ENCODE measurements at places on chromosomes 13 and 19.
A peak's percentile ranks its signal among the peaks of the same experiment; 100 is the strongest.

DNA sequence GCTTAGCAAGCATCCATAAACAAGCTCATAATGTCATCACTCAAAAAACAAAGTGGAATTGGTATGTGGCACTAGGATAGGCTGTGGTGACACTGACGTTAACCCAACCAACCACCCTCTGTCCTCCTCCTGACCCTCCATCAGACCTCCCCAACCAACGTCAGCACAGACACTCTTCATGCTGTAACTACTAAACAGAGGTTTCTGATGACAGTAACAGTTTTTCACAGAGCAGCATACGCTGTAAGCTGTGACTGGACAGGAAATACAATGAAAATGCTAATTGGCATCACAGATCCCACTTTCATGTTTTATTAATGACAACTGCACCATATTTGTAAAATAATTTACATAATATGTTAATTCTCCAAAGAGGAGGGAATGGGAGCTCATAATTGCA is 238.0 kb downstream of the IRS2 start:
- no peak for DNase-seq

DNA sequence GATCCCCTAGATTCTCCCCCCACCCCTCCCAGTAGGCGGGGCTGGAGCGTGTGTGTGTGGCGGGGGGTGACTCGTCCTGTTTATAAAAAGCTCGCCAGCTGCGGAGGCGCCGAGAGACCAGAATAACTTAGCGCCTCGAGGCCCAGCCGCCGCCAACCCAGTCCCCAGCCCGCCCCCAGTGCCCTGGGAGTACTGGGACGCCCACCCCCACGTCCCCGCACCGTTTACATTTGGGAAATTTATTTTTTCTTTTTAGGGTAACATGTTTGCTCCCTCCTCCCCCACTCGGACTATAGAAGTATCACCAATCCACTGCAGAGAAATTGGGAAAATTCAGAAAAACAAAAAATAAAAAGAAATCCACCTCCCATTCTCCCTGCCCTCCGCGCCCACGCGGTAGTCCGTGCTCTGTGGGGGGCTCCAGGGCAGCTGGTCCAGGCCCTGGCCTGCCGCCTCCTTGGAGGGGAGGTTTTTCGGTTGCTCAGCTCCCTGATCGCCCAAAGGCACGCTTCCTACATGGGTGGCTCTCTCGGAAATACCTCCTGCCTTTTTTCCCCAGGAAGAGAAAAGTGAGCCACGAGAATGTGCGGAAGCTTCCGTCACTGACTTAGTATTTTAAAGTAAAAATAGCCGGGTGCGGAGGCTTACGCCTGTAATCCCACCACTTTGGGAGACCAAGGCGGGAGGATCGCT is 1.5 kb upstream of the RAB3A start:
- peak; percentile 74 for DNase-seq

GRCh38 chr13:28650284-28650683 is 8.6 kb upstream of the POMP start:
- DNase-seq, result no peak

DNA sequence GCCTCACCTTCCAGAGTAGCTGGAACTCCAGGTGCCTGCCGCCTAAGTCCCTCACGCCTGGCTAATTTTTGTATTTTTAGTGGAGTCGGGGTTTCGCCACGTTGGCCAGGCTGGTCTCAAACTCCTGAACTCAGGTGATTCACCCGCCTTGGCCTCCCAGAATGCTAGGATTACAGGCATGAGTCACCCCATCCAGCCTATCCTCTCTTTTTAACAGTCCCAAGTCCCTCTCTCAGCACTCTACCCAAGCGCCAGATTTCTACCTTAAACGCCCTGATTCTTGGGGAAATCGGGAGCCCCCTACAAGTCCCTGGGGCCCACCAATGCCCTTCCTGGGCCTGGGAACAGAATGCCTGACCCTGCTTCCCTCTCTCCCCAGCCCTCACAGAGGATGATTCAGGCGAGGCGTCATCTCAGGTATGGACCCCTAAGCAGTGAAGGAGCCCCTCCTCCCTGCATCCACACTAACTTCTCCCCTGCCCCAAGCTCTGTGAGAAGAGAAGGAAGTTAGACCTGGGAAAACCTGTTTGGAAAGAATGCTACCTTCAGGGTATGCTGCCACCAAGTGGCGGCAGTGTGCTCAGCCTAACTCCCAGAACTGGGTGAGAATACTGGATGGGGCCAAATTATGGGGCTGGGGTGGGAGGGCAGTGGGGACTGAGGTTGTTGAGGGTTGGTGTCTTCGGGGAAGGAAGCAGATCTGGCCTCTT is 20.8 kb upstream of the EBI3 start:
- DNase-seq, result no peak

DNA sequence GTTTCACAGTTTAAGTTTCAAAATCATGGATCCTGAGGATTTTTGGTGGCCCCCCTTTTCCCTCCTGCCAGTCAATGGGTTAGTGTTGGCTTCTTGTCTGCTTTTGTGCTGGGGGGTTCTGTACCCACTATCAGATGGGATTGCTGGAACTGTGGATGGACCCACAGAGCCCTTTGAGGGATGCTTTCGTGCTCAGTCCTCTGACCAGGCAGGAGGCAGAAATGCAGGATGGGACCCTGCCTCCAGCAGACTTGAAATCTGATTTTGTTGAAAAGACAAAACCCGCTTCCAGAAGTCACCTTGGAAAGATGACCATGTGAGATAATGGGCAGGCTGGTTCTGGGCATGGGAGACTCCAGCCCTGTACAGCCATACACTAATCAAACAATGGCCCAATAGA is 408.9 kb downstream of the ZNF536 start:
- no peak for DNase-seq

GRCh38 chr19:6108721-6109633 is 1.3 kb downstream of the RFX2 start:
- DNase-seq, result peak; percentile 50

GRCh38 chr13:106105153-106105552 is 430.3 kb downstream of the EFNB2 start:
- no peak for DNase-seq

DNA sequence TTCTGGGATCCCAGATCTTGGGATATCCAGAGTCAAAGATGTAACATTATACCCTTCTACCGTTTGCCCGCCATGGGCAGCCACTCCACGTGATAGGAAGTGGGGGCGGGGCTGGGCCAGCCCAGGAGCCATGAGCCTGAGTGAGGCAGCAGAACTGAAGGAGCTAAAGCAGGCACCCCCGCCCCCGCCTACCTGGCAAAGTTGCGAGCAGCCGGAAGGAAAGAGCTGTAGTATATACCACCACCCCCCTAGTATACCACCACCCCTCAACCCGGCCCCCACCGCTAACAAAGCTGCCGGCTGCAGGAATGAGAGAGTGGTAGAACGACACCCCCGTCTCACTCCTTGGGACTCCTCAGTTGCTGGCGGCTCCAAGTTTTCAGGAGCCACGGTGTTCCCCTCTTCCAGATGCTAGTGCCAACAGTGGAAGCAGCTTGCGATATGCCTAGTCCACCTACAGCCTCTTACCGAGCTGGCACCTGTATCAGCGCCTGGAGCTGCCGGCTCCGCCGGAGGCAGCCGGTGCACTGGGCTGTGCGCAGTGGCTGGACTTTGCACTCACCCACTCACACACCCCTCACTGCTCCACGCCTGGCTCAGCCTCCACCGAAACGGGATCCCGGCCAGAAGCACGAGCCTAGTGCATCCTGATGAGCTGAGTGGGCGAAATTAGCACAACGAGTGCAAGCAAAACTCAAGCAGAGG is 230.7 kb upstream of the PRR20A start:
- DNase-seq, result no peak

DNA sequence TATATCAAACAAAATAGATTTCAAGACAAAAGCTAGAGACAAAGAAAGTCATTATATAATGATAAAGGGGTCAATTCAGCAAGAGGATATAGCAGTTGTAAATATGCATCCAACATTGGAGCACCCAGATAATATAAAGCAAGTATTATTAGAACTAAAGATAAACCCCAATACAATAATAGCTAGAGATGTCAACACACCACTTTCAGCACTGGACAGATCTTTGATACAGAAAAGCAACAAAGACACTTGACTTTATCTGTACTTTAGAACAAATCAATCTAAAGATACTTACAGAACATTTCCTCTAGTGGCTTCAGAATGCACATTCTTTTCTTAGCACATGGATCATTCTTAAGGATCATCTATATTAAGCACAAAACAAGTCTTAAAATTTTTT is 59.1 kb upstream of the TEX29 start:
- DNase-seq, result no peak

- no peak for DNase-seq
Measured at GRCh38 chr13:106637519-106637918, 69.6 kb upstream of the ARGLU1 start.

DNA sequence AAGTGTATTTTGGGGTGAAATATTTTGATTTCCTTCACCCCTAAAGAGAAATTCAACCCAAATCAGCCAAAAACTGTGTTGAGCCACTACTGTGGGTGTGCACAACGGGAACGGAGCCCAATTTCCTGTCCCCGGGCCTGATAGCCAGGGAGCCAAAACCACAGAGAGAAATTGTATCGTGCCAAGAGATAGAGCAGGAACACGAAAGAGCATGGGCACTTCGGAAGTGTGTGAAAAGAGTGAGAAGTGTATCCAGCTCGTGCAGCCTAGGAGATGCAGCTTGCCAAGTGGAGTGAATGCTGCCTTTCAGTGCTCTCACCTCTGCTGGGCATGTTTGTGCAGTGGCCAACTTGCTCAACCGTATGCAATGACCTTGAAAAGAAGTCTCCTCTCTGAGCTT is 19.4 kb upstream of the PLEKHF1 start:
- no peak for DNase-seq

- DNase-seq, result no peak
Measured at GRCh38 chr13:28658539-28658795, 463 bp upstream of the POMP start.

- no peak for DNase-seq
Measured at GRCh38 chr13:37576601-37577000, 22.0 kb downstream of the POSTN start.

DNA sequence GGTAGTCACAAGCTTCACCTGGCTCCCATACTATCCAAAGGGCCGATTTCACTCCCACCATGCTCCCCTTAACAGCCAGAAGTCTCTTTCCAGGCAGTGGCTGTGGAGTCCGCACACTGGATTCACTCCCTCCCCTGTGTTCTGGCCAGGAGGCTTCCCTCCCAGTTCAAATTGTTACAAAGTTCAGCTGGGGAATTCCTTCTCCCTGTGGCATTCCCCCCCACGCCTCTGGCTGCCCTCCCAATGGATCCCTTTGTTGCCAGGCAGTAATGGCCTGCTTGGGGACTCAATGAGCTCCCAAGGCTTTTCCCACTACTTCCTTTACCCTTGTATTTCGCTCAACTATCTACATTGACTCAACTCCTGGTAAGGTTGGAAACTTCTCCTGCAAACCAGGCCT is 1921.4 kb upstream of the PCDH20 start:
- no peak for DNase-seq

DNA sequence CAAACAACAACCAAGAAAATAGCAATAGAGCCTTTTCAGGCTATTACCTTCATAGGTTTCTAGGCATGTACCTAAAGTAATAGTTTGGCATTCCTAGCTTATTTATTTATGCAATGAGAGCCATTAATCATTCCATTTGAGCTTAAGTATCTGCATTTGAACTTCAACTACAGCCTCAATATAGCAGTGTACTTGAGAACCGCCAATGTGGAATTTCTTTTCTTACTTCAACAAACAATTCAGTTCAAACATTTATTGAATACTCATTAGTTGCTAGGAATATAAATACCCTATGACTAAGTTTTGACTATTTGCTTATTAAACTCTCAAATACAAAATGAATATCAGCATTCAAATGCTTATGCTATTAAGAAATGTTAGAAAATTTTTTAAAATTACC is 38.0 kb upstream of the FREM2 start:
- no peak for DNase-seq

DNA sequence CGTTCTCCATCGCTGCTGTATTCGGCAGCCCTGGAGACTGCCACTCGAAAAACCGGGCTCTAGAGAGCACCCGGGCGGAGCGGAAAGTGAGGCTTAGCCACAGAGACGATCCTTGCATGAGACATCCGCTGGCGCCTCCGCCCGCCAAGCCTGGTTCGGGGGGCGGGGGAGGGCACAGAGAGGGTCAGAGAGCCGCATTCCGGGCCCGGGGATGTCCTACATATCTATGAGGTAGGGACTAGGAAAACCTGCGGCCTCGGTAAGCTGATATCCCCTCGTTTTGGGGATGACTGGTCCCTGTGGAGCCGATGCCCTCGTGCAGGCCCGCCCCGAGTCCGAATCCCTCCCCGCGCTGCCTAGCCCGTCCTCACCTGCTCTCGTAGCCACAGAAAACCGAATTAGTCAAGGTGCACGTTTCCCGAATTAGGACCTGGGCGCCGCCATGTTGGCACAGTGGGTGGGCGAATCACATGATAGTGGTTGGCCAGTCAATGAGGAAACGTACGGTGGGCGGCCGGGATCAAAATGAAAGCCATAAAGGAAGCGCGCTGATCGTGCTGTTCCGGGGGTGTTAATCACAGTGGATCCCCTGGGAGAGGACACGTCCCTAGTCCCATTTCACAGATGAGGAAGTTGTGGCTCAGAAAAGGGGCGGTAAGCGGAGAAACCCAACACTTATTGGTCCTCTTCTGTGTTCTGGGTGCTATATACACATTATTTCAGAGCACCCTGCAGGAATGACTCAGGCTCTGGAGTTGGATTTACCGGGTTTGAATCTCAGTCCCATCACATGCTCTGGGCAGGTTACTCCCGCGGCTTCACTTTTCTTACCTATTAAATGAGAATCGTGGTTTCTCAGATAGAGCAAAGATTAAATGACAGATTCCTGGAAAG is at the start of gene TRMT1:
Gene TRMT1, minus strand, starts transcription at position 459 of the 894 bp plus-strand sequence. Its CDS starts 341 bp downstream, at position 118.
- peak; percentile 95 for DNase-seq

DNA sequence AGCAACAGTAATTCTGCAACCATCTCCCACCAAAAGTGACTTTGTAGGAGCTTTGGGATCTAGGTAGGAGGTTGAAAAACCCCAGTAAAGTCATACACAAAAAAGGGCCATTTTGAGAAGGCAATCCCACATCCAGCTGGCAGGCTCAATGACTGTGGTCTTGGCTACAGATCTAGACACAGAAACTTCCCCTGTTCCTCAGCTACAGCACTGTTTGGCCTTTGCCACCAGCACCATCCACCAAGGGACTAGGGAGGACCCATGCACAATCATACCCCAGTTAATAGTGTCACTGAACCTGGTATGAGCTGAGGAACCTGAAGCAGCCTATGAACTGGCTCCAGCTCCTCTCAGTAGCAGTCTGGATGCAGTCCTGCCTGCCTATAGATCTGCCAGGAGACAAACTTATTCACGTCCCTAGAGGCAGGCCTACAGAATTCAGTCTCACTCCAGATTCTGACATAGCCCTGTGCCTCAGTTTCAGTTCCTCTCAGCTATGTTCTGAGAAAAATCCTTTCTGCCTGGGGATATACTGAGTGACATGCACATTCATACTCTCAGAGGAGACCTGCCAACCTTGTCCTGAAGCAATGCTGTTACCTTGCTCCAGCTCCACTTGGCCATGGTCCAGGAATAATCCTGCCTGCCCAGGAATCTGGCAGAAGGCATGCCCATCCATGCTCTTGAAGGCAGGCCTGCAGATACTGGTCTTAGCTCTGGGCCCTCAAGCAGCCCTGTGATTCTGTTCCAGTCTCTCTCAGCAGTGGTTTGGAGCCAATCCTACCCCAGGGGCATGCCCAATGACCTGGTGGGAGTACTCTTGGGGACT is 2048.3 kb upstream of the PCDH20 start:
- DNase-seq, result no peak

Data from activated CD8-positive, alpha-beta memory T cell treated with anti-CD3 and anti-CD28 coated beads, Interleukin-2, amount 10 ng/mL, durations not matched to agents 7 days and 5 days (primary cell).